ENCODE measurements at places on chromosomes 12 and 14.

- no peak for DNase-seq
Measured at GRCh38 chr12:113659015-113659414, 187.3 kb upstream of the LHX5 start.

DNA sequence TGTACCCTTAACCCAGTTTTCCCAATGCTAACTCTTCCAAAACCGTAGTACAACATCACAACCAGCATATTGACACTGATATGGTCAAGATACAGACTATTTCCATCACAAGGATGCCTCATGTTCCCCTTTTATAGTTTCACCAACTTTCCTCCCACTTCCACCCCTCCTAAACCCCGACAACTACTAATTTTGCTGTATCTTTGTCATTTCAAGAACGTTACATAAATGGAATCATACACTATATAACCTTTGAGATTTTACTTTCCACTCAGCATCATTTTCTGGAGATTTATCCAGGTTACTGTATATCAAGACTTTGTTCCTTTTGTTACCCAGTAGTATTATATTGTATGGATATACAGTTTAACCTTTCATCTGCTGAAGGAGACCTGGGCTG lies 88.9 kb downstream of the MED13L start:
- DNase-seq, result no peak

DNA sequence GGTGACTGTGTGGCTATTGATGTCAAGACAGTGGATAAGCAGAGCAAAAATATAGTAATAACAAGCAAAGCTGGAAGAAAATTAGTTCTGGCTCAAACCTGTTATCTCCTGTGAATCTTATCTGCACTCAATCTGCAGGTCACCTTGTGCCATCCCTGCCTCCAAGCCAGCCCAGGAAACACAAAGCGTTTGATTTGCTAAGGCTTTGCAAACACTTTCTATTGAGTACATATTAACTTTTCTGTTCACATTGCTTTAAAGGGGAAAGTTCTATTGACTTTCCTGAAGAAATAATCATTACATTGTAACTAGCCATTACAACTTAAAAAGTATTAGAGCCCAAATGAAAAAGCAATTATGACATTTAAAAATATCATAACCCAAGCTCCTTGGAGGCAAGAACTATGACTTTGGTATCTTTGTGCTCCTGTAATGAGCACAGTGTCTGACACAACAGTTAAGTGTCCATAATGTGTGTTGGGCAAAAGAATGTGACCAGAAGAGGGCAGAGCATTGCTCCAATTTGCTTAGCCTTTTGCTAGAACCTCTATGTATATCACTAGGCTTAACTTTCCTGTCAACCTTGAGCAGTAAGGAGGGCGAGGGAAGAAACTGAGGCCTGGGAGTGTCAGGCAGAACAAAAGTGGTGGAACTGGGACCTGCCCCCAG lies 24.7 kb downstream of the SERPINA3 start:
- no peak for DNase-seq

GRCh38 chr12:47832263-47832933 lies 12.7 kb upstream of the HDAC7 start:
- DNase-seq, result peak; percentile 55

- DNase-seq, result no peak
Measured at GRCh38 chr14:33647385-33647786, 303.5 kb downstream of the EGLN3 start.

- DNase-seq, result no peak
Measured at GRCh38 chr12:75341873-75342272, 7.4 kb downstream of the GLIPR1L1 start.

- no peak for DNase-seq
Measured at GRCh38 chr12:62267480-62267879, 7.3 kb downstream of the USP15 start.

DNA sequence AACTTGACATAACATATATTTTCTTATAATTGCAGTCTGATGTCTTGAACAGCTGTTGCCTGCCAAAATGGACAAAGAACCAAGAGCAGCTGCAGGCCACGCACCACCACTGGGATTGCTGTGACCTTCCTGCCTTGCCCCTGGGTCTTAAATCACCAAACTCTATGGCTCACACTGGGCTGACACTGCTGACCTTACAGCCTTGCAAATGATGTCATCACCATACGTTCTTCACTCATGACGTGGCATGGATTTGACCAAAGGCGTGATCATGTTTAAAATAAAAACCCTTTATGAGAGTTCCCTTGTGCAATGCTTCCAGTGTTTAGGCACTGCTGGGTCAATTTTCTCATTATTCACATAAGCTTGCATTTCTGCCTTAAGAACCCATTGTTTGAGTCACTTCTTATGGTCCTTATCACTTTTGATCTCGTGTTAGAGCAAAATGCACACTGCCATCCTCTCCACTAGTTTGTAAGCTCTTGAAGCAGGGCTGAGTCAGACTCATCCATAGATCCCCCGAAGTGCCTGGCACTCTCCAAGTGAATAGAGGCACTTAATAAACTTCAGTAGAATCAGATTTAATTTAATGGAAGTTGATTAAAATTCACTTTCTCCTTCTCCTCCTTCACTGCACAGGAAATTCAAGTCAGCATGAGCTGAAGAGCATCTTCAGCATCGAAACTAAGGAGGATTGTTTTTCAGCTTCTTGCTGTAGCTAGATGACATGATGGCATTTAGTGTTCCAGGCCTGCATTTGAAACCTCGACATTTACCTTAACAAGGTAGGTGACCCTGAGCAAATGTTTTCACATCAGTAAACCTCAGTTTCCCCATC lies 132.4 kb upstream of the PZP start:
- DNase-seq, result no peak

GRCh38 chr12:85057370-85057963 lies 21.3 kb downstream of the LRRIQ1 start:
- no peak for DNase-seq

Data from stimulated activated CD4-positive, alpha-beta T cell treated with anti-CD3 and anti-CD28 coated beads, Interleukin-15, amount 100 ng/mL, for 1 hour (primary cell).